DMS79 treated with DMSO at 0.1 percent for 48 hours (cell line): ENCODE measurements at places on chromosomes 12 and 14.

DNA sequence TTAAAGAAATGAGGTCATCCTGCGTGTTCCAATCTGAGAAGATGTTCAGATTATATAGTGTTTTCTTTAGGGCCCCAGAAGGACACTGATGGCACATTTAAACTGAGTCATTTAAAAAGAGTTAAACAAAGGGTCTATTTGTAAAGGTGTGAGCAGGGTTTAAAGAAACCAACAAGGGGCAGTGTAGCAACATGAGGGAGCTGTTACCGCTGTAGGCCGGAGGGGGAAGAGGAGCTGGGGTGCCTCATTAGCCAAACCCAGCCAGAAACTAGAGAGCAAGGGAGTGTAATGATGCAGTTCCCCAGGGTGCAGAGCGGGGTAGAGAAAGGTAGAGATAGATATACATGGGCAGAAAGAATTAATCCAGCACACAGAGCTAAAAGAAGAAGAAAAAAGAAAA, 160.4 kb downstream of the TBX5 start:
- no peak for DNase-seq

DNA sequence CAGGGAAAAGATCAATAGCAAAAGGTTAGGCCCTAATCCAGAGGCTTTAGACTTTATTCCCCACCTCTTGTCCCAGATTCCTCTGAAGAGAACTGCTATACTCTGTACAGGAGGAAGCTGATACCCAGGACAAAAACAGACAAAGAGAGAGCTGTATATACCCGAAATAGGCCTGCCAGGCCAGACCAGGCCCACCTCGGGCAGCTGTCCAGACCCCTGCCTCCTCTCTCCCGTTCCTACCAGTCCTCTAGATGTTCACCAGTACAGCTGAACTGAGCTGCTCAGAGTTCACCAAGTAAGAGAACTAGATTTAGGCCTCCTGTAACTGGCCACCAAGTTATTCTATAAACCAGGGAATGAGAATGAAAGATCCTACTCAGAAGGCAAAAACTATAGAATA, 4.7 kb downstream of the CHD4 start:
- no peak for DNase-seq

DNA sequence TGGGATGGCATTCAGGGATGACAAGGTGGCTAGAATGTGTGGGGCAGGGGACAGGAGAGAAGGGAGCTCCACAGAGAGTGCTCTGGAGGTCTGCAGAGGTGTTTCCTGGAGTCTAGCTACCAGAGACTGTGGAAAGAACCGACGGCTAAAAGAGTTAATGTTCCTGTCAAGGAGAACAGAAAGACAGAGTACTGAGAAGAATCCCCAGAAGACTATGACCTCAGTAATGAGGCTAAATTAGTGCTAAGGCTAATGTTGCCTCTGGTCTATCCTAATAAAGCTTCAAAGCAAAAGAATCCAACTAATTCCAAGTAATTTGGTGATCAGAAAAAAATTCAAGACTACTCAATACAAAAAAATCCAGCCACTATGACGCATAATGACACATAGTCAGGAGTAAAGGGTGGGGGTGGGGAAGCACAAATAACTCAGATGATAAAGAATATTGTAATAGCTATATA, 44.7 kb downstream of the FERMT2 start:
- DNase-seq: no peak

DNA sequence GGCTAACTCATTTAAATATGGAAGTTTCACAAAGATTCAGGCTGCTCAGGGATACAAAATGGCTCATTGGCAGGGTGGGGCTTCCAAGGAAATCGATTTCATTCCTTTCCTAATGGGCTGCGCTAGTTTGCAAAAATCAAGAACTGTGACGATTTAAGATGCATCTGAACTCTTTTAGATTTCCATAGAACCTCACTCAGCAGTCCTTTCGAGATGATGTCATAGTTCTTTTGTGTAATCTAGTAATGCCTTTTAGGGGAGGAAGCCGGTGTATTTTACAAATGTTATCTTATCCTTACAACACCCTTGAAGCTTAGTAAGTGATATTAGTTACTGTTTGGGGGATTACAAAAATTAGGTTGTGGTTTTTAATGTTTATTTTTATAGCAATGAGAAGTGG, 239.8 kb downstream of the RGS6 start:
- peak; percentile 44 for DNase-seq

- no peak for DNase-seq
These were observed 331.7 kb downstream of the SOX5 start for GRCh38 chr12:23617749-23618148.

GRCh38 chr12:54356228-54356627, 8.1 kb downstream of the GPR84 start:
- no peak for DNase-seq

GRCh38 chr14:99729991-99730875, 46.1 kb downstream of the CYP46A1 start:
- DNase-seq: peak; percentile 62
